ENCODE measurements at places on chromosomes 2 and 18. TPM values are rescaled to one million over a fixed set of nuclear protein-coding genes. Genes with fewer than 3 reads are reported as not detected.

The CNTNAP5 gene
- total RNA-seq: not detected

The TUBA4B gene
- total RNA-seq: not detected

The TWIST2 gene
- 6.3 TPM for total RNA-seq

The GRHL1 gene
- 1.1 TPM for total RNA-seq

The CCBE1 gene
- total RNA-seq: 14.0 TPM

The STAT4 gene
- total RNA-seq: under 0.01 TPM

The CTAGE1 gene
- total RNA-seq: not detected

The FTCDNL1 gene
- 0.49 TPM for total RNA-seq

The CRYGC gene
- not detected for total RNA-seq

The SKOR2 gene
- not detected for total RNA-seq

The NR4A2 gene
- total RNA-seq: 0.25 TPM

The FEV gene
- not detected for total RNA-seq

The UGT1A3 gene
- total RNA-seq: not detected

The COLEC12 gene
- 1.6 TPM for total RNA-seq

The CHRND gene
- not detected for total RNA-seq

The PIAS2 gene
- 7.2 TPM for total RNA-seq

The KCNG2 gene
- not detected for total RNA-seq

The OR6B3 gene
- not detected for total RNA-seq

The UGT1A5 gene
- not detected for total RNA-seq

The FKBP7 gene
- total RNA-seq: 15.3 TPM

The DYSF gene
- total RNA-seq: 37.0 TPM

The AQP12A gene
- not detected for total RNA-seq

The RIT2 gene
- not detected for total RNA-seq

The RNPEPL1 gene
- 94.2 TPM for total RNA-seq

The HOXD8 gene
- 10.8 TPM for total RNA-seq

The MRPL44 gene
- 30.2 TPM for total RNA-seq

The ADD2 gene
- 5.2 TPM for total RNA-seq

The SERPINB11 gene
- total RNA-seq: not detected

The LRRFIP1 gene
- 49.5 TPM for total RNA-seq

The PKDCC gene
- 23.6 TPM for total RNA-seq

The KIAA2012 gene
- not detected for total RNA-seq
